ENCODE measurements at places on chromosomes 1 and 21.

- no peak for DNase-seq
Observed at GRCh38 chr21:36873513-36873912, 93.0 kb downstream of the HLCS start.

GRCh38 chr1:68376441-68376840, 73.3 kb downstream of the RPE65 start:
- DNase-seq, result no peak

GRCh38 chr1:73759011-73759410, 439.0 kb downstream of the LRRIQ3 start:
- no peak for DNase-seq

DNA sequence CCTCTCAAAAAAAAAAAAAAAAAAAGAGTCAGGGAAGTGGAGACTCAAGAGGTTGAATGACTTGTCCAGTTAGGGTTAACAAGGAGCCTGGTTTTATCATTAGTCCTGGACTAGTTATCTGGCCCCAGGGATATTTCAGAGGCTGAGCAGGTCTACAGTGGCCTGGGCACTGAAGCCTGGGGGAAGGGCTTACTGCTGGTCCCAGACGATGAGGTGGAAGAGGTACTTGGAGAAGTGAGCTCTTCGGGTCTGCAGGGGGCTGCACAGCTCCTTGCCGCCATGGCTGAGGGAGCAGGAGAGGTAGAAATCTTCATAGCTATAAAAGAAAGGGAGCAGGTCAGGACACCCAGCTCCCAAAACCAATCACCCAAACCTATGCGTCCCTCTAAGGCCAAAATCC, 40.1 kb downstream of the PIK3C2B start:
- no peak for DNase-seq

DNA sequence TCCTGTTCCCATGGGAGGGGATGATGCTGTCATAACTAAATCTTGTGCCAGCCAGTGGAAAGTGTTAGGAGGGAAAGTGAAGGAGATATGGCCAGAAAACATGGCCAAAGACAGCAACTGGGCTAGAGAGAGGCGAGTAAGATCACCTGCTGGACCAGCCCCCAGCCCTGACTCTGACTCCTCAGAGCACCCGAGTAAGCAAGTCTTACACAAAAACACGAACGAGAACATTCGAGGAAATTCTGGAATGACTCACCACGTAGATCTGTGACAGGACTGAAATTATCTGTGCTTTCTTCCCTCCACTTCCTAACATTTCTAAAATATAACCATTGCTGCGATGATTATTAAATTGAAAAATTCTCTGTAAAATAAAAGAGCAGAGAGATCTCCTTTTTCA, 9.2 kb downstream of the ZNF496 start:
- DNase-seq, result no peak

- DNase-seq, result no peak
Observed at GRCh38 chr1:232306269-232306961, 323.5 kb downstream of the SIPA1L2 start.

DNA sequence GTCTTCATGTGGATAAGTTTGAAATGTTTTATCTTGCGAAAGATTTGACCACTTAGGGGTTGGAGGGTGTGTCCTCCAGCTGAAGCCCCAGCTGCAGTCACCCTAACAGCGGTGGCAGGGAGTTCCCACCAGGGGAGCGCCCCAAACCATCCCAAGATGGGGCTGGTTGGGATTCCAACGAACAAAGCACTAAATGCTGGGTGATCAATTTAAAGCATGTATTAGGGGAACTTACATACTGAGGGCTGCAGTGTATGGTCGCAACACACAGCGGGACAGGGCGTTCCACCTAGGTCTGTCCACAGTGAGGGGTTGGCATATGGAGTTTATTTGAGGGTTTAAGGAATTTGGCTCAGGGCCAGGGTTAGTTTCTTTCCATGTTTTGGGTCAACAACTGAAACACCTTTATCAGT, 26.3 kb downstream of the SLC37A1 start:
- no peak for DNase-seq

GRCh38 chr21:29726044-29726443, 213.8 kb downstream of the GRIK1 start:
- no peak for DNase-seq

DNA sequence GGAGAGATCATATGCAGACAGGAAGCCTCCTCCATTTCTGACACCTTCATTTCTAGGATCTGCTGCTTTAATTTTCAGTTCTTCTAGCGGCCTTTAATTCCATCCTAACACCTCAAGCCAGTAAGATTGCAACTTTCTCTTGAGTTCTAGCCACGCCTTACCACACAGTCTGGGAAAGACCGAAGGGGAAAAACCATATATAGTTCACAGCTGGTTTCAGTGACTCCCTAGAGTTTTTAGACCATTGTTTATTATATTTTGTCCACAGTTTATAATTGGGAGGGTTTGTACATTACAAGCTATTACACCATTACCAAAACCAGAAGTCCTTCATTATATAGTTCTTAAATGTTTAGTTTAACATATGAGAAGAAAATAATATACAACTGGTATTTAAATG, 37.5 kb downstream of the DPH5 start:
- DNase-seq, result no peak

DNA sequence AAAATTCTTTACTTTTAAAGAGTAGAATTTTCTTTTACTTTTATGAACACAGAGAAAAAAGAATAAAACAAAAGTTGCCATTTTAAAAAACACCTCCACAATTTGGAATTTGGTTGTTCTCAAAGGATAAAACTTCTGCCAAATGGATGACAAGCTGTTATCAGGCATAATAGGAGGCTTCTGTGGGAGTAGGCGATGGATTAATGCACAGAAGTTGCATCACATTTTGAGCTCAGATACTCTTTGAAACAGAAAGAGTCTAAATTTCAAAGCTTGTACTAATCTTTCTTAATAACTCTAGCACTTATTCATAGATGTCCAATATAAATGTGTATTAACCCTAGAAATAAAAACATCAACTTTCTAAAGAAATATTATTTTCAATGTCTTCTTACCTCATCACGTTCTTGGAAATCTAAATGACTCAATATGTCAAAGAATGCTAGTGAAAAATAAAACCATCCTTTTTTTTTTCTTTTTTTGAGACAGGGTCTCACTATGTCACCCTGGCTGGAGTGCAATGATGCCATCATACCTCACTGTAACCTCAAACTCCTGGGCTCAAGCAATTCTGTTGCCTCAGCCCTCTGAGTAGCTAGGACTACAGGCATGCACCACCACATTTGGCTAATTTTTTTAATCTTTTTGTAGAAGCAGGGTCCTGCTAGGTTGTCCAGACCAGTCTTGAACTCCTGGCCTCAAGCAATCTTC, 112.8 kb upstream of the USP25 start:
- DNase-seq, result no peak

- DNase-seq, result no peak
Observed at GRCh38 chr21:29526545-29526944, 227.8 kb downstream of the BACH1 start.

GRCh38 chr1:59063501-59063900, 233.4 kb upstream of the FGGY start:
- DNase-seq, result no peak

GRCh38 chr1:46274225-46275029, 26.9 kb downstream of the RAD54L start:
- no peak for DNase-seq

- peak; percentile 37 for DNase-seq
Observed at GRCh38 chr21:45138199-45139002, 64.0 kb downstream of the ADARB1 start.

DNA sequence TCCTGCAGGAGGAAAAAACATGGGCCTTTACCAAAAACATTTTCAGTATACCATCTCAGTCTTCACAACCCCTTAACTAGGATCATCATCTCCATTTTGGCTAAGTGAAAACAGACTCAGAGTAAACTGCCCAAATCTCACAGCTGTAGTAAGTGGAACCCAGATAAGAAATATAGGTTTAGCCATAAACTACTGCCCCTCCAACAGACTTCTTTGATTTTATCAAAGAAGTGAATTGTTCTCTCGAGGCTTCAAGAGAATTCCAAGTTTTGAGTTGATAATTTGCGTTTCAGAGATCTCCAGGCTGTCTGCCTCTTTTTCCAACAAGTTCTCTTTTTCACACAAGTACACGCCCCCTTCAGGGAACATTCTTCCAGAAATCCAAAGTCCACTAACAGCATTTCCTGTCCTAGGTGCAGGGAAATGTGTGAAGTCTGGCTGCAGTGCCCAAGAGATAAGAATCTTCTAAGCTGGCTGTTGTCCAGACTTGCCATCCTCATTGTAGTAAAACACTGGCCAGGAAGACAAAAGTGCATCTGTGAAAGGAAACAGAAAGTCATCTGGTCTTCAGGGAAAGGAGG, 30.8 kb downstream of the RNF19B start:
- DNase-seq, result no peak

DNA sequence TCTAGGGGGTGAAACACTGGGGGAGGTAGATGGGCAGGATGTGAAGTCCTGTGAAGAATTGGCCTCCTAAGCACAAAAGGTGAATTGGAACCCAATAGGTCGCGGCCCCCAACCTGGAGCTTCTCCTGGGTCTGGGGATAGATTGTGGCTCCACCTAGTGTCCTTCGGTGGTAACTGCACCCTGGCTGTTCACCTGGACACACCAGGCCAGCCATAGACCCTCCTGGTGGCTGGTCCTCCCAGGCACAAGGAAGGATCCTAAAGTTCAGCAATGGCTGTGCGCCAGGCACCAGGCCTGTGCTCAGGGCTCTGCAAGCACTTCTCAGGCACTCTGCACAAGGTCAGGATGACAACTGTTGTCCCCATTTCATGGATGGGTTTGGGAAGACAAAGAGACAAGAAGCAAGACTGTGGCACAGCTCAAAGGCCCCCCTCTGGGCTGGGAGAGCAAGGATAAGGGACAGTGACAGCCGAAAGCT, 13.5 kb downstream of the ESPN start:
- DNase-seq, result no peak

DNA sequence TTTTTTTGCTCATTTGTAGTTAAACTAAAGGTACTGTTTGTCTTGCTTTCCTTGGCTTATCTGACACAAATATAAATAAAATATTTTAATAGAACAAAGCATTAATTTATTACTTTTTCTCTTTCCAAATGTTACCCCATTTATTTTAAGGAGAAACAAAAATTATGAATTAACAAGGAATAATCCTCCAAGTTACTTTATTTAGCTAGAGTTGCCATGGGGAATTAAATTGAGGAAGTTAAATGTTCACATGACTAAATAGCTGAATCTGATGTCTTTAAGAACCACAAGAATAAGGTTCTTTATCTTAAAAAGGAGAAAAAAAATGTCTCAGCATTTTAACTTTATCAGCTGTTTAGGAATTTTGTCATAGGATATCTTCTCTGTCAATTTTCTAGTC, 12.3 kb downstream of the ATG4C start:
- DNase-seq, result no peak

DNA sequence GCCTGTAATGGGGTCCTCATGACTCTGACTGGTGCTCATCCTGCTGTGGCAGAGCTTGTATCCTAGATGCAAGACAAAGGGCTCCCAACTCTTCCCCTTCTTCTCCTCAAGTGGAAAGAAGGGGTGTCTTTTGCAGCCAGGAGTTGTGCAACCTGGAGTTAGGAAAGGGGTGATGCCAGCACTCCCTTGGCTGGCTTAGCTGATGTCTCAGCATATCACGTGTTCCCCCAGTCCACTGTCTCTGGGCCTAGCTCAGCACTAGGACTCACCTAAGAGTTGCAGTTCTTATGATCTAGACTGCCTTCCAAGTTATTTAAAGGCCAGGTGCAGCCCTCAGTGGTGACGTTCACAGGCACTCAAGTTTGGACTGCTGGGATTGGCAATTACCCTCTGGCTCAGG, 146.2 kb upstream of the GORAB start:
- no peak for DNase-seq

DNA sequence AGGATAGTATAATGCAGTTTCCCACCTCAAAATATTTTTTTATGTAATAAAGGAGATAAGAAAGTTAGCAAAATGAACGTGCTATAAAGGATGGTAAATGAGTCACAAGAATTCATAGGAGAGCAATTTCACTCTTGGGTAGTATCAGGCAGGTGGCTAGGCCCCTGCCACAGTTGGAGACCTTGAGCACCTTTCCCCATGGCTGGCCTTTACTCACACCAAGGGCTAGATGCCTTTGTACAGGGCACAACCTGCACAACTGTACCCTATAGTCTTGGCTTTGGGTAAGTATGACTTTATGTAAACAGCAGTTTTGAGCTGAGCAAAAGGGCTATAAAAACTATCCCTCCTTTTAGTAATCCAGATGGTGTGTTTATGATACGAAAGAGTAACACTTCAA, 85.1 kb downstream of the CTH start:
- no peak for DNase-seq

DNA sequence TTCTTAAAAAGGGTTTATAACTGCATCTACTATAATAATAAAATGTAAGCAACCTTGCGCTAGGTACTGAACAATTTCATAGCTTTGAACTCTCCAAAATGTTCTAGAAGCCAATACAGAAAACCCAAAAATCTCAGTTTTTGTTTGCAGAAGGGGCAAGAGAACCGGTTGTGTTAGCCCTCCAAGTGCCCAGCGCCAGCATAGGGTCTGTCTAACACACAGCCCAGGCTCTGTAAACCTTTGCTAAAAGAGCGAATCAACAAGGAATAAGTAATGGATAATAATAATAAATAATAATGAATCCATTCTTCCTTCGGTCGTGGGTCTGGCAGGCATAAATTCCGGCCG, 333 bp upstream of the CHAF1B start:
- DNase-seq, result no peak

- no peak for DNase-seq
Observed at GRCh38 chr21:15520811-15521643, 208.8 kb upstream of the USP25 start.

DNA sequence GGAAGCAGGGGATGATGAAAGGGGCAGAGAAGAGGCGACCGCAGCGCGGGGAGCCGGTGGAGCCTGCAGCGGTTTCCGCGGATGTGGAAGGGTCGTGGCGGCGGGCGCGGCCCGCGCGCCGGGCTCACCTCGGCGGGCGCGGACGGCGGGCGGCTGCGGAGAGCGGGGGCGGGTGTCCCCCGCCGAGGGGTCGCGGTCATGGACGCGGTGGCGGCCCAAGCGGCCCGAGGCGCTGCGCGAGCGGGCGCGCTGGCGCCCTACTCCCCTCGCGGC, 572 bp downstream of the LPGAT1 start:
- DNase-seq, result no peak

DNA sequence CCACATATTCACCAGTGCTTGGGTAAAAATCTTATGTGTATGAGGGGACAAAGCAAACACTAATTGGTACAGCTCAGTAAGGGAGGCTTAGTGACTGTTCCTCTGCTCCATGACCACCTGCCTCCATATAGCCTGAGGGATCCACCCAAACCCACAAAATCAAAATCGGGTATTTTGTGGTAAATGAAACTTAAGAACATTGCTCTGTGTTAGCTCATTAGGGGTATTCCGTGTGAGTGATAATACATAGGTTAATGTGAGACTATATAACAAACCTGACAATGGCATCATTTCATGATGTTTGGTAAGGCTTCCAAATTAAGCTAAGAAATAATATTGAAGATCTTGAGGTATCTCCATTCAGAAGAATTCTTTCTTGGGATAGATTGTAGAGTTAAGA, 25.8 kb downstream of the COL9A2 start:
- no peak for DNase-seq
